Frontal cortex (tissue), 4 donors: ENCODE measurements at places on chromosomes 2 and 18.

- no peak for DNase-seq
These were observed 13.0 kb upstream of the IL1RN start for GRCh38 chr2:113114224-113114945.

DNA sequence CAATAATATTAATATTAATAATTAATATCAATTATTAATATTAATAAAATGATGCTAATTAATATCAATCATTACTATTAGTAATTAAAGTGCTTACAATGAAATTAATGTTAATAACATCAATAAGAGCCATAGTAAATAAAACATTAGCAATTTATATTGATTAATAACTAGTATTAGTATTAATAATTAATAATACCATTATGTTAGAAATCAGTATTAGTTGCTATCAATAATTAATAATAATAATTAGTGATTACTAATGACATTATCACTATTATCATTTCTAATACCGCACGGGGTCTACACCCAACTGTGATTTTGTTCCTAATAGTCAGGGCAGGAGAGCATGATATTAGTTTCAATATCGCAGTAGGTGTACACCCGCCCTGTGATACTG, 22.8 kb upstream of the AQP4 start:
- DNase-seq, result no peak

- DNase-seq, result no peak
These were observed 61.1 kb upstream of the IGFBP5 start for GRCh38 chr2:216756435-216756834.

DNA sequence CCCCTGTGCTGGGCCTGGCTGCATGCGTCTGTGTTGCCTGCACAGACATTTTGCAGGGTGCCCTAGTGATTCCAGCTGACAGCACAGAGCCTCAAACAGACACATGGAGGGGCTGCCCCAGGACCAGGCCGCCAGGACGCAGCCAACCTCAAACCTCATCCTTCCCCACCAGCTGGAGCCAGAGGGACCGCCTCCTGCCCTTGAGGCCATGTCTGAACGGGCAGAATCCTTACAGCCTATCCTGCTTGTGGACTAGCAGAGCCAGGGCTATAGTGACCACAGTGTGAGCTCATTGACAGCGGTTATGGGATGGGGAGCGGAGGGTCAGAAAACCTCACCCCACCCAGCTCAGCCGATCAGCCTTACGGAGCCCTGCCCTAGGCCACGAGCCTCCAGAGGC, 22.4 kb downstream of the ODC1 start:
- no peak for DNase-seq

DNA sequence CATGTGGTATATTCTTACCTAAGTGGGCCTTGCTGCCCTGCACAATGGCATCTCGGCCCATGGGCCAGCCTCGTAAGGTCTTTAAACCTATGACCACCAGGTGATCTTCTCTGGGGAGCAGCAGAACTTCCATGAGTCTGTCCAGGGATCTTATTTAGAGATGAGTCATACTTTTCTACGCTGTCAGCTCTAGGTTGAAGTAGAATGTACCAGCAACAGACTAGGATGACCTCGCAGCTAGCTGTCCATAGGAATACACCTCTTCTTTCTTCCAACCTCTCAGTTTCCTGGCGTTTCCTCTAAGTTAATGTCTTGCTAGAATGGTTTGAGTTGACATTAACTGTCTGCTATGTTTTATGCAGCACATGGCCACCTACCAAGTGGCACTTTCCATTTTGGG, 15.6 kb upstream of the CXCR4 start:
- DNase-seq, result no peak

- DNase-seq, result no peak
These were observed 306.9 kb upstream of the NT5C1B start for GRCh38 chr2:18896125-18896764.

- DNase-seq, result no peak
These were observed 13.3 kb downstream of the SERTAD2 start for GRCh38 chr2:64640153-64641044.

DNA sequence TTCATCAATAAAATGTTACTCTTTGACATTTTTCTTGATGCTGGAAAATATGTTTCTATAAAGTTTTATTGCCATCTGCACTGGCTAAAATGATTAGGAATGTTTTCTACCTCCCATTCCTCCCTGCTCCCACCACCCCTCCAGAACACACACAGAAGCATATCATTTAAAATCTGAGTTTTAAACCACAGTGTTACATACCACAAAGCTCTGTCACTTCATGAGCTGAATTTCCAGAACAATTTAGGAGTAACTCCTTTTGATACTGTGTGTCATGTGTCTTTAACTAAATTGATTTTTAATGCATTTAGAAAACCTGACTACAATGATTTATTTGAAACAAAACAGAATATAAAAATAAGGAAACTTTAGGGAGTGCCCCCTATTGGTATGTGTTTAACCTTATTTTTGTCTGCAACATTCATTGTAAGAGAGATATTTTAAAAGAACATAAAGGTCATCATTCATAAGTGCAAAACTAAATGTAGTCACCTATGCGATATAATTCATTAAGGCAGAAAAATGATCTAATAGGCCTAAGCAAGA, 52.0 kb downstream of the FEZ2 start:
- DNase-seq, result no peak

DNA sequence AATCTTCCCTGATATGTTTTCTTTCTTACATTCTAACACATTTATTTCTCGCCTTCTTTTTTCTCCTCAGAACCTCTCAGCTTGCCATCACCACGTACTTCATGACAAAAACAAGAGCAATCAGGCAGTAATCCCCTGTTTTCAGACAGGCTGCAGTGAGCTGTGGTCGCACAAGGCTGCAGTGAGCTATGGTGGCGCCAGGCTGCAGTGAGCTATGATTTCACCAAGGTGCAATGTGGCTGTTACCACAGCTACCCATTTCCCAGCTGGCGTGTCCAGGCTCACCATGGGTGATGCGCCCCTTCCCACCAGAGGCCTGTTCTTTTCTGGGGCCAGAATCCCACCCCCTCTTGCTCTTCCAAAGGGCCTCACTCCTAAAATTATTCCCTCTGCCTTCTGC, 25.8 kb downstream of the TCF23 start:
- DNase-seq, result no peak
